Heart right ventricle (tissue), 16 donors: ENCODE measurements at places on chromosomes 1 and 21.

DNA sequence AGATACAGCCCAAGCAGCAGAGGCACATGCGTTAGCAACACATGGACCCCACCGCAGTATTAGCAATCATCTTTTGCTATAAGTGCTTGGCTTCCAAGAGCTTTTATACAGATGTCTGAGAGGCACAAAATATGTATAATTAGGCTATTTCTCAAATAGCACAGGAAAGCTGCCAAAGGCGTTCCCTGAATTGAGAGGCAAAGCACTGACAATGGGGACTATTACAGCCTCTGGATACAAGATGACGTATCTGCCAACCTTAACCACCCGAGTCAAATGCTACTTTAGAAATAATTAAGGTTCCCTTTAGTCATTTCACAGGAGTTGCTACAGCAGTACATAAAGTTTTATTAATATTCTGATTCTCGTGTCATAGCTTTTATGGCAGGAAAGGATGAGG, 6.4 kb downstream of the STMN1 start:
- DNase-seq, result no peak

- DNase-seq, result no peak
Observed at GRCh38 chr21:36199021-36199420, 42.4 kb downstream of the DOP1B start.

DNA sequence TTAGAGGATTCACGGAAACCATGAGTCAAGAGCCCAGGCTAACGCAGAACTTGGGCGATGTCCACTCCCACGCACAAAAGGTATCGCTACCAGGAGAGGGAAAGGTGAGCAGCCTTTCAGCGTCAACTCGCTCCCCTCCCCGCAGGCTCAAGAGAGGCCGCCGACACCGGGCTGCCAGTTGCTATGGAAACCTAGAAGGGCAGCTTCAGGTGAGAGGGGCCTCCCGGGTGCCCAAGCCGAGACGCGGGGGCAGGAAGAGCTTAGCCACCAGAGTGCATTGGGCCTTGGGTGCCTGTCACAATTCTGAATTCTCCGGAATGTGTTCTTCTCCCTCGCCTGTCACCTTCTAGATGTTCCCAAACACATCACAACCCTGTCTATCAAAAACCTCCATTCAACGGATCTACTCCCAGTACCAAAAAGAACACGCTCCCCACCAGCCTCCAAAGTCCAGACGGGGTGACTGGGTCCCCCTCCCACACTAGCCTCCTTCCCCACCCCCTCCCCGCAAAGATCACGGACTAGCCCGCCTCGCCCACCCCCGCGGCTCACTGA, 694 bp downstream of the MEAF6 start:
- DNase-seq, result no peak

GRCh38 chr1:174112489-174113162, 46.7 kb upstream of the RABGAP1L start:
- DNase-seq, result no peak

GRCh38 chr21:29581393-29581792, 282.7 kb downstream of the BACH1 start:
- DNase-seq, result no peak

GRCh38 chr1:90850181-90850897, 133.2 kb upstream of the BARHL2 start:
- DNase-seq, result peak; percentile 16

GRCh38 chr1:9265968-9266367, 26.7 kb upstream of the SPSB1 start:
- DNase-seq, result no peak

DNA sequence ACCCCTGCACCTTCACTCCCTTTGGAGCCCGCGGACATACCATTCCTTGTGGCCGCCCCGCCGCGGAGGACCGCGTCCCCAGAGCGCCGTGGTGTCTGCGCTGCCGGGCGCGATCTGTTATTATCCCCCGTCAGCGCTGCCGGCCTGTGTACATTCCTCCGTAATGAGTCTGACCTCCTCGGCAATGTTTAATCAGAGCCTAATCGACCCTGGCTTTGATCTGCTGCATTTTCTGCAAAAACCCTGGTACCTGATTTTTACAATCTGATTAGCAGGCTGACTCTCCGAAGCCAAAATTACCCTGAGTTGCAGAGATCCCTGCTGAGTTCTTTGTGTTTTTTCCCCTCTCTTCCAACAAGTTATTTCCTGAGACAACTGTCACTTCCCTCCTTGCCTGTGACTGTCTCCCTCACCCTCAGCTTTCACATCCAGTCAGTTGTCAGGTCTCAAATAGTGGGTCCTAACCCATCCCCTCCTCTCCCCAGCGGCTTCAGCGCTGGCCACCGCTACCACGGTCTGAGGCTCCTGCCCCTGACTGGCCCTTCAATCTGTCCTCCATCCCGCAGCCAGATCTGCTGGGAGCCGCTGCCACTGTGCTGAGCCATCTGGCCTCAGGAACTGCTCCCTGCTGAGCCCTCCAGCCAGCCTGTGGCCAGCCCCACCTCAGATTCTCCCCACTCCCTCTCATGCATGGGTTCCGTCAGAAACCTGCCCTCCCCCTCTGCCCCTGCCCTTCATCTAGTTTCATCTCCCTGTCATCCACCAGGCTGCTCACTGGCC, 53.5 kb downstream of the GLIS1 start:
- DNase-seq, result no peak

DNA sequence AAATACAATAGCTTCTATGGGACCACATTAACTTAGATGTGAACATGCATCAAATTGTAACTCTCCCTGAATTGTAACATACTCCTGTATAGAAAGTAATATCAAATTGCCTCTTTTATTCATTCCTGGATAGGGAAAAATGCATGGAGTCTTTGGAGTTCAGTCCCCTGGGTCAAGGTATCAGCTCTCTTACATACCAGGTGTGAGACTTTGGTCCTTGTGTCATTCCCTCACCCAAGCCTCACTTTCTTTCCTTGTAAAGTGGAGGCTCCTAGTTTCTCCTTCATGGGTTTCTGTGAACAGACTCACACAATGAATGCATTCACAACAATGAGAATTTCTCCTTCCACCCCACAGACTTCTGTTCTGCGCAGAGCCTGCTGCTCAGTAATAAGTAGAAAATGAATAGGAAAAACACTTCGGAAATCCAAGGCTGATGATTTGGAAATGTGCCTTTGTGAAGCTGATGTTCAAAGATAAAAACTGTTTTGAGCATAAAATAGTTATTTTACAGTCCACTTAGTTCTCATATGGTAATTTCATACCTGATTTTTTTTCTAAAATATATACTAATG, 185.3 kb downstream of the AK5 start:
- DNase-seq, result no peak

DNA sequence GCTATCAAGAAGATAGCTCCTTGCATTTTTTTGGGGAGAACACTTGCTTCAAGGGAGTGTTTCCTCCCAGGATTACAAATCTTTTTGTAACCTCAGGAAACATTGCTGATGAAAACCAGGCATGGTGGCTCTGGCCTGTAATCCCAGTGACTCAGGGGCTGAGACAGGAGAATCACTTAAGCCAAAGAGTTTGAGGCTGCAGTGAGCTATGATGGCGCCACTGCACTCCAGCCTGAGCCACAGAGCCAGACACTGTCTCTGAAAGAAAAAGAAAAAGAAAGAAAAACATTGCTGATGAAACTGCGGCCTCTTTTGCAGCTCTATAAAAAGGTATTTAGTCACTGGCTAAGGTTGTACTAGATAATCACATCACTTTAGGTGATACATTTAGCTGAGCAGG, 7.3 kb downstream of the RNU1-2 start:
- DNase-seq, result no peak
